Aorta (tissue), 5 donors: ENCODE measurements at places on chromosomes 2 and 18.

DNA sequence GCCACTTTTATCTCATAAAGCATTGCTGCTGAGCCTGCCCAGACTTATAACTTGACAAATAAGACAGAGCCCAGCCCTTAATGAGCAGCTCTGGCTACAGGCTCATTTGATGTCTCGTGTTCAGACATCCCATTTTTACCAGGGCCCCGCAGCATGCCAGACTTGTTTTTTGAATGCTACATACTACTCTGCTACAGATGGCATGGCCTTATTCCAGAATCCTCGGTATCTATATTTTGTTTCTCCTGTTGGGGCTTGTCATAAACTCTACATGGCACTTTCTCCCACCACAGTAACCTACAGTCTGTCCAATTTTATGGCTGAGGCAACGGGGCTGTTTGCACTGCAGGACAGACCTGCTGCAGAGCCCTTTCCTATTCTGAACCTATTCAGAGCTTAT is 179.0 kb upstream of the DDX18 start:
- no peak for DNase-seq

- DNase-seq = no peak
These were observed 157.9 kb downstream of the LRRC30 start for GRCh38 chr18:7388741-7389140.

GRCh38 chr18:37230768-37231167 is 334.8 kb downstream of the CELF4 start:
- no peak for DNase-seq

DNA sequence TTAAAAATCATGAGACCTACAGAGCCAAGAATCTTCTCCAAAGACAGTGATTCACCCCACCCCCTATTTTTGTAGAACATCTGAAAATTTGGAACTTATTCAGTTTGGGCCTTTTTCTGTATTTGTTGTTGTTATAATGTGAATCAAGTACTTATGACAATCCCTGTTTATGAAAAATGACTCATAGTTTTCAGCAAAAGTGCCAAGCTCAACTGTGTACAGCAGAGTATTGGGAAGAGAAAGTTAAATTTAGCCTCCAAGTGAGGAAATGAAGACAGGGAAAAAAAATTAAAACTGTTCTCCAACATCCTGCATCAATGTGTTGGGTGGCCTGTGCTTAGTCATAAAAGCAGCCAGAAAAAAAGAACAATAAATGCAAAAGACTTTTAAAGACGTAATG is 46.2 kb downstream of the LRATD1 start:
- no peak for DNase-seq

GRCh38 chr2:108199726-108200125 is 40.0 kb upstream of the SULT1C3 start:
- no peak for DNase-seq

DNA sequence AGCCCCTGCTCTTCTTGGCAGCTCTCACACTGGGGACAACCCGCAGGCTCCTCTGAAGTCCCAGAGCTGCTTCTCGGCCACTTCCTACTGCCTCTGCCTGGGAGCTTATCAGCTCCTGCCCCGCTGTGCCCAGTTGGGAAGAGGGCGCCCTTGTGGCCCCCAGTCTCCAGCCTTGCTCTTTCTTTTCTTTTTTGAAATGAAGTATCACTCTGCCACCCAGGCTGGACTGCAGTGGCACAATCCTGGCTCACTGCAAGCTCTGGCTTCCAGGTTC is 20.6 kb upstream of the ALPI start:
- DNase-seq = no peak

- DNase-seq = no peak
These were observed 94.1 kb downstream of the CSRNP3 start for GRCh38 chr2:165563468-165564225.

- no peak for DNase-seq
These were observed 37.6 kb upstream of the DDX18 start for GRCh38 chr2:117776888-117777287.

DNA sequence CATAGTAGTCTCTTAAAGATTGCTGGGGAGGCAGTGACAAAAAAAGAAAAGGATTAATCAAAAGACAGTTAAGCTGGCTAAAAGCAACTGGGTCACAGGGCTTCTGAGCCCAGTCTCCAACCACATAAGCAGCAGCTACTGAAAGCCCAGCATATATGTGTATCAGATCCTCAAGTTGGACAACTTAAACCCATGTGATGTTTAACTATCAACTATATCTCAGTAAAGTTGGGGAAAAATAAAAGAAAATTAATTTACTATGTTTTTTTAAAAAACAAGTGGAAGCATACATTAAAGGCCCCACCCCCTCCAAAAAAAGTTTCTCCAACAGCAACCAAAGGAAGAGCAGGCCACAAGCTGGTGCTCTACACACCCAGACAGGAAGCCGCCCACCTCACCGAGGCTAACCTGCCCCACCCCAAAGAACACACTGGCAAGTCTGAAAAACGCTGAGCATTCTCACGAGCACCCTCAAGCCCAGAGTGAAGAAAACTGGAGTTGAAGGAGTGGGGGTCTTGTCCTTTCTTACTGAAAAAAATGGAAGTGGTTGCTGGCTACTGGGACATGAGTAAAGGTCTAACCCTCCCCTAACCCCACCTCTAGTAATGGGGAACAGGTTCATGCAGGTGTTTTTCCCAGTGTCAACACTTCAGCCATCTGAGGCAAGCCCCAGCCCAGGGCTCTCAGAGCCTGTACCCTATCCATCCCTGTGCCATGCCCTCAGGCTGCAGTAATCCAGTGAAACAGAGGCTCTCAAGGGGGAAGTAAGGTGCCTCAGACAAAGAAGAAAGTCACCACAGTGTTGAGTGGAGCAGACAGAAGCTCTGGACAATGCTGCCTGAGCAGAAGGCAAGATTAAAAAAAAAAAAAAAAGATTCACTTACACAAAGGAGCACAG is 106.3 kb downstream of the GYPC start:
- no peak for DNase-seq

- DNase-seq = no peak
These were observed 7.7 kb downstream of the SERPINB2 start for GRCh38 chr18:63895190-63895589.

DNA sequence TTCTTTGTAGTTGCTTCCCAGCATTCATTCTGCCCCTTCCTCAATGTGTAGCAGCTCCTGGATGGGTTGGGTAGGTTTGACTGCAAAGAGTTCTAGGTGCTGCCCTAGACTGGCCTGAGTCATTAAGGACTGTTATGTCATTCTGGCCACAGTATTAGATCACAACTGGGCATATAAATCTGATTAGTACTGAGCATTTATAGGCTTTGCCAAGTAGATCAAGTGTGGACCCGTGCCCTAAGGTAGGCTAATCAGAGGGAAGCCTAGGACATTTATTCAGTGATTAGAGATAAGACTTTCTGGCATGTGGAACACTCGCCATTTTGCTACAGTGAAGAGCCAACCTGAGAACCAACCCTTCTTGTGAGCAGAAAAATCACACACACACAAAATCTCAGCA is 2.7 kb downstream of the KATNAL2 start:
- no peak for DNase-seq

DNA sequence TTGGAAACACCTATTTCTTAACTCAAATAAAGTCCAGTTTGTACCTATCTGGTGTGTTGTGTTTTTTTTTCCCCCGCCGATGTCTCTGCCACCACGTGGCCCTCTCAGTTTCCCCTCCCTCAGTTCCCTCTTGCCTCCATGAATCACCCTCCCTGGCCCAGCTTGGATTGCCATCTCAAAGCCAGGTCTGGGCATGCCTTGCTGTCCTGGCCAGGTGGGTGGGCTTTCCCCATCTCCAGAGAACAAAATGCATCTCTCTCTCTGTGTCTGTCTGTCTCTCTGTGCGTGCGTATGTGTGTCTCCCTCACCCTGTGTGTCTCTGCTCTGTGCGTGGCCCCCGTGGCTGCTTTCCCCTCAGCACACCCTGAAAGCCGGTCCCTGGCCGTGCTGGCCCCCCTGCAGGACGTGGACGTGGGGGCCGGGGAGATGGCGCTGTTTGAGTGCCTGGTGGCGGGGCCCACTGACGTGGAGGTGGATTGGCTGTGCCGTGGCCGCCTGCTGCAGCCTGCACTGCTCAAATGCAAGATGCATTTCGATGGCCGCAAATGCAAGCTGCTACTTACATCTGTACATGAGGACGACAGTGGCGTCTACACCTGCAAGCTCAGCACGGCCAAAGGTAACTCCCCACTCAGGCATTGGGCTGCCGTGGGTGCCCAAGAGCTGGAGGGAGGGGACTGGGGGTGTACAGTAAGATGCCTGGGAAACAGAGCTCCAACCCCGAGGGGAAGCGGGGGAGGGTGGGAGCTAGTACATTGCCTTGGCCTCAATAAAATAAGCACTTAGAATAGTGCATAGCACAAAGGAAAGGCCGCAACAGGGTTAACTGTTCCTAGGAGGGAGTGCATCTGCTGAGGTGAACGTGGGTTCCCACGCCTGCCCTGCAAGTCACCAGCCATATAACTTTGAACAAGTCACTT is 31.6 kb upstream of the GMPPA start:
- no peak for DNase-seq

DNA sequence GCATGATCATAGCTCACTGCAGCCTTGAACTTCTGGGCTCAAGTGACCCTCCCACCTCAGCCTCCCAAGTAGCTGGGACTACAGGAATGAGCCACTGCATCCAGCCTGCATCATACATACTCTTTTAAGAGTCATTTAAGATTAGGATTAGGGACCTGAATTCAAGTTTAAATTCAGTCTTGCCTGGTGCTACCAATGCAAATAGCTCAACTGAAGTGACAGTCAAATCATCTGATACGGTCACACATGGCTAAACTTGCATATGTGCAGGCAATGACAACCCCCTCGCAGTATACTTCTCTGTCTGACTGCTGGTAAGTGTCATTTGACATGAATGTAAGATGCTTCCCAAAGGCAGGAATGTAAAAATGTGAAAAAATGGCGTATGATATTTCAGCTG is 31.8 kb upstream of the TMEM131 start:
- no peak for DNase-seq

DNA sequence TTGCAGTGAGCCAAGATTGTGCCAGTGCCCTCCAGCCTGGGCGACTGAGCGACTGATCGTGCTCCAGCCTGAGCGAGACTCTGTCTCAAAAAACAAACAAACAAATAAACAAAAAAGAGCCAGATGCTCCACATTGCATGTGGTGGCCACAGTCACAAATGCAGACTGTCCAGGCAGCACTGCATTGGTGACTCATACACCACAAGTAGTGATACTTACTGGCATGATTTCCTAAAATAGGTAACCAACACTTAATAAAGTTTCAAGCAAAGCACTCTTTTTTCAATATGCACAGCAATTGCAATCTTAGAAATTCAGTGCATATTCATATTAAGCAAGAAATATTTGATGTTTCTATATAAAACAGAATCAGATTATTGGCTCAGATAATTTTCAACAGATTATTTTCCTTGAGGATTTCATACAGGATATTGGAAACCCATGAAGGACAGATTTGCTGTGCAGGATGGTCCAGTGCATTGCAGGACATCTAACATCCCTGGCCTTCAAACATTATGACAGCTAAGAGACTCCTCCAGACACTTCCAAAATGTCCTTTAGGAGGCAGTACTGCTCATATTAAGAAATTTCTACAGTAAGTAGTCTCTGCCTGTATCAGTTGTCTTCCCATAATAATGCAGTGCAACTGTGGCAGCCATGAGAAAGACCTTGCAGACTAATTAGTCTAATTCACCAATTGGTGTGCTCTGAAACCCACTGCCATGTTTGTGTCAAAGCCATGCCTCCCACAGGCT is 10.5 kb upstream of the SLC1A4 start:
- no peak for DNase-seq

DNA sequence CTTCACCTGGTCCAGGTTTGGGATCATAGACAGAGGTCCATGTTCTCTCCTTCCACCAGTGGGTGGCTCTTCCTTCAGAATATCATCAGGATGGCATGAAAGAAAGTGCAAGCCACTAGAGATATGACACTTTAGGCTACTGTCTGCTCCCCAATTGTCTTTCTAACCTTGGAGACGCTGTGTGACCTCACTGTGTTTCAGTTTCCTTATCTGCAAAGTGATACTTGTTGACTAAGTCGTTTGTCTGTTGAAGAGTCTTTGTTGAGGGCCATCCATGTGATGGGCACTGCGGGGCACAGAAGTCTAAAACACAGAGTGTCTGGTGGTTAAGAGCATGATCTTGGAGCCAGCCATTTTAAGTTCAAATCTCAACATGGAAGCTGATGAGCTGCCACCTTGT is 259.9 kb upstream of the THSD7B start:
- DNase-seq = no peak
